ENCODE measurements at places on chromosomes 11 and 22. TPM values are rescaled to one million over a fixed set of nuclear protein-coding genes. Genes with fewer than 3 reads are reported as not detected.

NPAS4 gene
- total RNA-seq: not detected

KLHDC7B gene
- 8.7 TPM for total RNA-seq

TRIM49 gene
- not detected for total RNA-seq

ANGPTL5 gene
- total RNA-seq: not detected

Data from naive thymus-derived CD4-positive, alpha-beta T cell (primary cell).